Stimulated activated CD4-positive, alpha-beta T cell treated with anti-CD3 and anti-CD28 coated beads, Interleukin-12 subunit alpha, Interleukin-12 subunit beta, amount 100 ng/mL, for 48 hours (primary cell): ENCODE measurements at places on chromosomes 3 and 15.

- DNase-seq = no peak
Measured at GRCh38 chr3:57274845-57275244, 17.6 kb downstream of the ASB14 start.

- no peak for DNase-seq
Measured at GRCh38 chr15:45102226-45102625, 11.7 kb downstream of the DUOX2 start.

GRCh38 chr15:38391191-38391590, 62.7 kb upstream of the FAM98B start:
- DNase-seq = no peak

- DNase-seq = no peak
Measured at GRCh38 chr3:194872669-194872977, 186.9 kb downstream of the FAM43A start.

DNA sequence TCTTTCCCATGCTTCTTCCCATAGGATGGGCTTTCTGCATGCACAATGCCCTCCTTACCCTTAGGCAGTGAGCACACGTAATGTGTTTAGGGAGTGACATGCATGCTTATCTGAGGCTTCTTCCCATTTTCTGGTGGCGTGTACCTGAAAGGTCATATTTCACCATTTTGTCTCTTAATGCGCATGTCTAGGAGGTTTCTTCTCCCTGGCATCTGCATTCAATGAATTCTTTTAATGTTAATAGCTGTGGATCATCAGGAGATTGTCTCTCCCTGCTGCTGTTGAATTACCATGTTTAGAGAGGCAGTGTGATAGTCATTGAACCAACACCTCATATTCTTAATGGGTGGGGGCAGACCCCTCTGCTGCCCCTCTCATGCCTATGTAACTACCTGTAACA, 205.6 kb upstream of the SGO1 start:
- no peak for DNase-seq

DNA sequence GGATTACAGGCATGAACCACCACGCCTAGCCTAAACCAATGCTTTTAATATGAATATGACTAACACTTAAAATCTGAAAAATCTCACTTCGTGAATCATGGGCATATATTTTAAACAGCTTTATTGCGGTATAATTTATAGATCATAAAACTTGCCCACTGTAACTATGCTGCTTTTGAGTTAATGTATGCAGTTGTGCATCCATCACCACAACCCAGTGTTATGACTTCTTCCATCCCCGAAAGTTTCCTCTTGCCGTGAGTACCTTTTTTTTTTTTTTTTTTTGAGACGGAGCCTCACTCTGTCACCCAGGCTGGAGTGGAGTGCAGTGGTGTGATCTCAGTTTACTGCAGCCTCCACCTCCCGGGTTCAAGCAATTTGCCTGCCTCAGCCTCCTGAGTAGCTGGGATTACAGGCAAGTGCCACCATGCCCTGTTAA, 7.1 kb downstream of the KAT2B start:
- no peak for DNase-seq

DNA sequence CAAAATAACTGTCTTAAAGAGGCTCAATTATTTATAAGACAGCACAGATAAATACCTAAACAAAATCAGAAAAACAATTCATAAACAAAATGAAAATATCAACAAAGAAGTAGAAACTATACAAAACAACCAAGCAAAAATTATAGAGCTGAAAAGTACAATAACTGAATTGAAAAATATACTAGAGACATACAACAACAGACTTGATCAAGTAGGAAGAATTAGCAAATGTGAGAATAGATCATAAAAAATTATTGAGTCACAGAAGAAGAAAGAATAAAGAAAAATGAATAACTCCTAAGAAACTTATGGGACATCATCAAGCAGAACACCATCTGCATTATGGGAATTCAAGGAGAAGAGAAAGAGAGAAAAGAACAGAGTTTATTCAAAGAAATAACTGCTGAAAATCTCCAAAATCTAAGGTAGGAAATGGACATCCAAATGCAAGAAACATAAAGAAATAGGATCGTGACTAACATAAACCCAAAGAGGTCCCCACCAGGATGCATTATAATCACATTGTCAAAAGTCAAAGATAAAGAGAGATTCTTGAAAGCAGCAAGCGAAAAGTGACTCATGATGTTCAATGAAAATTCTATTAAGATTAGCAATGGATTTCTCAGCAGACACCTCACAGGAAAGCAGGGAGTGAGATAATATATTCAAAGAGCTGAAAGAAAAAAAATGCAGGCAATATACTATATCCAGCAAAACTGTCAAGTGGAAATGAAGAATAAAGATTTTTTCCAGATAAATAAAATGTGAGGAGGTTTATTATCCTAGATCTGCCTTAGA, 85.9 kb downstream of the DCLK3 start:
- DNase-seq = no peak

DNA sequence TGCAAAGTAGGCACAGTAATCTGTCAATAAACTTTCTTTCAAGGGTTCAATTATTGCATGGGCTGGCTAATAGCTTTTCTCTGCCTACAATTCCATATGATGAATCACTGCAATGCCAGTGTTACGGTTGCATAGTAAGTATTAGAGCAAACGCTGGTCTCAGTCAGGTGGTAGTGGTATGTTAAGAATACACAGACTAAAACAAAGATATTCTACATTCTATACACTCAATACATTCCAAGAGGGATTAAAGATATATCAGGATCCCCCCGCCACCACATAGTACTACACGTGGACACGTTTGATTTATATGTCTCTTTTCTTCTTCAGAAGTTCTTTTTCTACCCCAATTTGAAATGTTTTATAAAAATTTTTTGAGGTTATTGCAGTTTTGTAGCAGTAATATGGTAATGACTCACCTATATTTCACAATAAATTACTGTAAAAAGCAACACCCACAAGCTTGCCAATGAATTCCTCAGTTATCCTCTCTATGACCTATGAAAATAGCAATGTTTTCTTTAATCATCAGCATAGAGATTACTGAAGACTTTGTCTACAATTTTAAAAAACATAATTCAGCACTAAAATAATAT, 68.2 kb downstream of the CD200R1L start:
- DNase-seq = no peak

- DNase-seq = no peak
Measured at GRCh38 chr3:161854232-161854771, 357.7 kb downstream of the OTOL1 start.

- no peak for DNase-seq
Measured at GRCh38 chr15:25060996-25061620, 106.3 kb downstream of the SNRPN start.

- DNase-seq = peak; percentile 38
Measured at GRCh38 chr15:77418966-77419835, 703 bp downstream of the PEAK1 start.

DNA sequence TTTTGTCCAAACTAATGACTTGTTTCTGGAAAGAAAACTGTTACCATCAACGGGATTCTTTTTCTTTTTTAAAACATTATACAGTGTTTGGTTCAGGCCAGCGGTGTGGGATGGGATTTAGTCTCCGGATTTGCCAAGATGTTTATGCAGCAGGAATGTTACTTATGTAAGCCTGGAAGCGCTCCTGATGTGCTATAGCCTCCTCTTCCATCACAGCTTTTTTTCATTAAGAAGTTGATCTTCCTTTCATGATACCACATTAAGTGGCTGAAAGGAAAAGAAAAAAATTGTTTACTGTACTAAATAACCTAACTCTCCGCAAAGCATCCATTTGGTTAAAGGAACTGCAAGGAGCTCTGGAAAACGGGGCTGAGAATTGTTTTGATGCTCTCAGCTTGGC, 120.5 kb upstream of the ALDH1A3 start:
- DNase-seq = no peak
